Fibroblast of skin of right biceps (primary cell): ENCODE measurements at places on chromosomes 5 and 9.

GRCh38 chr9:70873506-70873905, 247.9 kb downstream of the TRPM3 start:
- DNase-seq: no peak

DNA sequence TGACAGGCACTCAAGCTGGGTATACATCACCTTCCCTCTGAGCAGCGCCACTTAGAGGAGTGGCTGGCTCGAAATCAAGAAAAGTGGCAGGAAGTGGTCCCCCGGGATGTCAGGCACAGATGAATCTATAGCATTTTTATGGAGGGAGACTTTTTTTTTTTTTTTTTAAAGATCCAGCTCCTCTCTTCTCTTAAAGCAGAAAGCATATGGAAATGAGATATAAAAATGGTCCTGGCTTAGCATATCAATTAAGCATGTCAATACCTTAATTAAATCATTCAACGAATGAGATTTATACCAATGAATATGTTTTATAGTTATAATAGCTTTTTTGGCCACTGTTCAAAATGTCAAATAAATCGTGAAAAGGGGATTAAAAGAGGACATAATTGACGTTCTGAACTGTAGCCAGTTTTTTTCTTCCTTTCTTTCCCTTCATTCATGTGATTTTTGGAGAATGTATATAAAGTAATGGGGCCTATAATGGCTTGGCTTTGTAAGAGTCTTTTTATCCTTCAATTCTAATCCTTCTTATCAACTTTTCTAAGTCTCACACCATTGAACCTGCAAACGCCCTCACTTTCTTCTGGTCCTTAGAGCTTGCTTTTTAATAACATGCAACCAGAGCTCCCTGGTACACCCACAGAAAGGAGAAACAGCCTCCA, 319.2 kb upstream of the PANK3 start:
- peak; percentile 19 for DNase-seq

GRCh38 chr5:97929383-97929782, 746.3 kb upstream of the RIOK2 start:
- DNase-seq: peak; percentile 22

DNA sequence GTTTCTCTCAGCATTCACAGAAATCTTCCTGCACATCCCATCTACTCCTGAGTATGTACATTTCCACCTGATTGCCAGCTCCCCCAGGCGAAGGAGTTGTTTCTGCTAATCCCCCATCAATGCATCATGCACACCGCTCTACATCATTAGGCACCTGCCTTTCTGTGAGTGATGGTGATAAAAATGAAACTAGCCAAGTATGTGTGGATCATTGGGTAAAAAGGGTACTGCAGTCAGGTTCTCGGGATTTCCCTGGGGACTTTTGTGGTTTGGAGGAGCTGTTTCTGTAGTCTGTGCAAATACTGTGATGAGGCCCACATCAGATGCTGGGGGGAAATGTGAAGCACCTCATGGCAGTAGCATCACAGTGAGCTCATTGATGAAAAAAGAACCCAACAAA, 30.4 kb downstream of the CAMK4 start:
- peak; percentile 47 for DNase-seq

DNA sequence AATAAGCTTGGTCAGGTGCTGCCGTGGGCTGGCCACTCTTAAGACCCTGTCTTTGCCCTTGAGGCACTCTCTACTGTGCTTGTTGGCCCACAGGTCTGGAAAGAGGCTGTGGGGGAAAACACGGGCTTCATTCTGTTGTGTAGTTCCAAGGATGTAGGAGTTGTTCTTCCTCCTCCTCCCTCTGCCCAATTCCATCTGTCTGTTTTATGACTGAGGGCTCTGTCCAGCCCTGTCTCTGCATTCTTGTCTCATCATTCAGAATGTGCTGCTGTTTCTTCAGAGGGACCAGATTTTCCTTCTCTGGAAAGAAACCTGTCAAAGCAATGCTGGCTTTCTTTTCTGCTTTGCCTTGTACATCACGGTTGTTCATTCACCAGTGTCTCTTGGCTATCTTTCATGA, 84.1 kb downstream of the MAP1B start:
- no peak for DNase-seq
